Stimulated activated CD4-positive, alpha-beta T cell treated with anti-CD3 and anti-CD28 coated beads, Interleukin-12 subunit alpha, Interleukin-12 subunit beta, amount 100 ng/mL, for 24 hours (primary cell): ENCODE measurements at places on chromosomes 2 and 18.

DNA sequence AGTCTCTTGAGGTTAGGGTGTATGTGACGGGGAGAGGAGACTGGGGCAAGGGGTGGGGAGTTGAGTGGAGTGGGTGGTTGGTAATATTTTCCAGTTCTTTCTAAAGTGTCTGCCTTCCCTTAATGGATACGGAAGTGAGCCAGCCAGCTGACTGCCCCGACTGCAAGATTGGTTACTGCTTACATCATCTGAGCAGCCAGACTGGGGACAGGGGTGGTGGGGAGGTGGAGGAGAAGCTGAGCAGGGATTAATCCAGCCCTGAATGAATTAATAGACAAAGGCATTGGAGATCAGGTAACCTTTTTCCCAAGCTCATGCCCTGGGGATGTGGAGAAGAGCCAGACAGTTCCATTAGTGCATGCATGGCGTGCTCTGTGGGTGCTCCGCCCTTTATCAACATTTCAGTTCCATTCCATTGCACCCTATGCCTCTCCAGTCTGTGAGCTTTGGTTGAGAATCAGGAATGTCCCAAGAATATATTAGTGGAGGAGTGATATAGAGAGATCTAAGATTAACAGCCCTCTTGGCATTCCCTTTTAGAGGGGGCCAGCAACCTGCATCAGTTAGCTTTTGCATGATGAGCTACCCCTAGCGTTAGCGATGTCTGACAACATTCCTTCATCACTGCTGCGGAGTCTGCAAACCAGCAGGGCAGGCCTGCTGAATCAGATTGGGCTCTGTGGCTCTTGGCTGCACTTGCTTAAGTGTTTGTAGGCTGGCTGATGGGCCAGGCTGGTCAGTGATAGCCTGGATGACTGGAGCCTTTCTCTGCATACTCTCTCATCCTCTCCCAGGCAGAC, 67.4 kb downstream of the TNP1 start:
- no peak for DNase-seq

GRCh38 chr2:37657471-37657870, 14.0 kb downstream of the CDC42EP3 start:
- no peak for DNase-seq

GRCh38 chr2:132417430-132418035, 928 bp downstream of the GPR39 start:
- no peak for DNase-seq

GRCh38 chr2:38430597-38431207, 53.6 kb upstream of the ATL2 start:
- no peak for DNase-seq

GRCh38 chr2:44599130-44599529, 237.4 kb downstream of the CAMKMT start:
- no peak for DNase-seq

DNA sequence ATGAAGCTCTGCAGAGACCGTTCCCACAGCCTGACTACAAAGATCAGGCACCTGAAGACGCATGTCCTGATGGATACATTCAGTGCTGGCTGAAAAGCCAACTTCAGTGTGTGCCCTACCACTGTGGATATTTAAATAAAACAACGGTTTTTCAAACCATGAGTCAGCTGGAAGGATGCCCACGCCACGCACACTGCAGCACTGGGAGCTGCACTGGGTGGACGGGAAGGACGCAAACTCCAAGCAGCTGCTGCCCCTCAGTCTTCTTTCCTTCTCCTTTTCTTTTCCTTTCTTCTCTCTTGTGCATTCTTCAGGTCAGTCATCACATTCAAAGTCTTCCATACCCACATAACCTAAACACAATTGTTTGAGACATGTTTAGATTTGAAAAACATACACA, 7.9 kb downstream of the TMEM18 start:
- no peak for DNase-seq

DNA sequence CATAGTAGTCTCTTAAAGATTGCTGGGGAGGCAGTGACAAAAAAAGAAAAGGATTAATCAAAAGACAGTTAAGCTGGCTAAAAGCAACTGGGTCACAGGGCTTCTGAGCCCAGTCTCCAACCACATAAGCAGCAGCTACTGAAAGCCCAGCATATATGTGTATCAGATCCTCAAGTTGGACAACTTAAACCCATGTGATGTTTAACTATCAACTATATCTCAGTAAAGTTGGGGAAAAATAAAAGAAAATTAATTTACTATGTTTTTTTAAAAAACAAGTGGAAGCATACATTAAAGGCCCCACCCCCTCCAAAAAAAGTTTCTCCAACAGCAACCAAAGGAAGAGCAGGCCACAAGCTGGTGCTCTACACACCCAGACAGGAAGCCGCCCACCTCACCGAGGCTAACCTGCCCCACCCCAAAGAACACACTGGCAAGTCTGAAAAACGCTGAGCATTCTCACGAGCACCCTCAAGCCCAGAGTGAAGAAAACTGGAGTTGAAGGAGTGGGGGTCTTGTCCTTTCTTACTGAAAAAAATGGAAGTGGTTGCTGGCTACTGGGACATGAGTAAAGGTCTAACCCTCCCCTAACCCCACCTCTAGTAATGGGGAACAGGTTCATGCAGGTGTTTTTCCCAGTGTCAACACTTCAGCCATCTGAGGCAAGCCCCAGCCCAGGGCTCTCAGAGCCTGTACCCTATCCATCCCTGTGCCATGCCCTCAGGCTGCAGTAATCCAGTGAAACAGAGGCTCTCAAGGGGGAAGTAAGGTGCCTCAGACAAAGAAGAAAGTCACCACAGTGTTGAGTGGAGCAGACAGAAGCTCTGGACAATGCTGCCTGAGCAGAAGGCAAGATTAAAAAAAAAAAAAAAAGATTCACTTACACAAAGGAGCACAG, 106.3 kb downstream of the GYPC start:
- DNase-seq: no peak

DNA sequence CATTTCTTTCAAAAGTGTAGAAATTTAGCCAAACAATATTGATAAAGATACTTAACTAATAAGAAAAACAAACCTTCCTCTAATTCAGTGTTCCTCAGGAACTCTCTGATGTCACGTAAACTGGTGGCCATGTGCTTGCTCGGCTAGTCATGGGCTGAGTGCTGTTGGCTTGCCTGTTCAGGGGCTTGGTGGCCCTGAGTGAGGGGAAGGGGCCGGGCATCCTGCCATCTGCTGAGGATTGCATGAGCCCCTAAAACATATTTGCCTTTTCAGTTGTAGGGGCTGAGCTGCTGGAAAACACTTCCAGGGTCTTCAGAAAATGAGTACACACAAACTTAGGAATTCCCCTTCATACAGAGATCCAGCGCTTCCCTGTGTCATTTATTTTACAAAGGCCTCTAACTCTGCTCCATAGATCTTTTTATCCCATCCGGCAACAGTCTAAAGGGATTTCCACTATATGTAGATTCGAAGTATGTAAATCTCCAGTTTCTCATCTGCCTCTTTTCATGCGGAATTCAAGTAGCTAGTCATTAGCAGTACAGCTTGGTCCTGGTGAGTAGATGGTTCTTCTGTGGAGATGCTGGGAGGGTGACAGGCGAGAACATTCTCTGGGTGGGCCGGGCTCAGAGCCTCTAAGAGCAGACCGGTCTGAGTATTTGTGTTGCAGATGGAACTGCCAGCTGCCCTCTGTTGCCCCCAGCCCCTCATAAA, 20.1 kb upstream of the NFATC1 start:
- DNase-seq: no peak

DNA sequence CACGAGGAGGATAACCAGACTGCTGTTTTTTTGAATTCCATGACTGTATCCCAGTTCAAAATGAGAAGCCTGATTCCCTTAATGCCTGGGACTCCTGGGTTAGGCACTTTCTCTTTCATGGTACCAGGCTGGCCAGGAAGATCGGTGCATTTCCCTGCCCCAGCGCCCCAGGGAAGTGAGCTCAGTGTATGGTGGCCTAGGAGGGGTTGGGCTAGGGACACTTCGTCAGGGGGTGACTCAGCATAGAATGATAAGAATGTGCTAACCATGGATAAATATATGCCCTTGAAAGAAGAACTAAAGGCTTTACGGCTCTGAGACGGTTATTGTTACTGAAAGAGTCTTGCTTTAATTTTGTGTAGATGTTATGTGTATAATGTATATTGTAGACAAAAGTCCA, 27.5 kb upstream of the FAM237A start:
- no peak for DNase-seq

DNA sequence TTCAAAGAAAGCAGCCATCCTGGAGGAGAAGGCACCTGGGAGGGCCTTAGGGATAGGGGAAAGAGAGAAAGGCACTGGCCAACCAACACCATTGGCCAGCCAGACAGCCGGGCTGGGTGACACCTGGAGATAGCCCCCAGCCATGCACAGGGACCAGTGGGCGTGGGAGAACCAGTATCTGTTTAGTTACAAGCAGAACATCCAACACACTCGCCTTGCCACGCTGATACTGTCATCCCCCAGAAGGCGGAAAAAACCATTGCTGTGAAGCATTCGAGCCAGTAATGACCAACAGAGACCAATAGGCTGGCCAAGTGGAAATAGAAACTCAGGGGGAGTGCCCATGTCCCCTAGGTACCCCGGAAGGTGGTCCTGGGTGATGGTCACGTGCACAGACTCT, 15.5 kb downstream of the ASPRV1 start:
- no peak for DNase-seq

- no peak for DNase-seq
Observed at GRCh38 chr2:229431327-229431954, 160.4 kb upstream of the PID1 start.
